ENCODE measurements at places on chromosomes 16 and 17. TPM values are rescaled to one million over a fixed set of nuclear protein-coding genes. Genes with fewer than 3 reads are reported as not detected.

Gene GDPD1
- 5.5 TPM for total RNA-seq

DNA sequence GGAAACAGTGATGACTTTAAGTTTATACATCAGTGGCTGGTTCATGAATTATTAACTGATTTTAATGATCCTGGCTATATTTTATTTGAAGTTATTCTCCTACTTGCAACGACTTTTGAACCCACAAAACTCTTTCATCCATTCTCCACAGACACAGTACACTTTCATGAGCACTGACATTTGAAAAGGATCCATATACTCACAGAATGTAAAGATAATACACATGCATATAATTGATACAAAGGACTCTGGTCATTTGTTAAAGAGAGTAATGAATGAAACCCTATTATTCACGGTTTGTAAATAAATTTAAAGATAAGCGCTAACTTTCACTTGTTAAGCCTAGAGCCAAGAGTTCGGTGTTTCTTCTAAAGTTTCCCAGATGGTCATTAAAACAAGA is 3.3 kb downstream of the TOX3 start:
- DNase-seq = no peak

GRCh38 chr16:89746043-89746442 is 24.7 kb downstream of the ZNF276 start:
- DNase-seq = no peak

GRCh38 chr17:17036524-17036998 is 5.7 kb upstream of the MPRIP start:
- DNase-seq = no peak

DNA sequence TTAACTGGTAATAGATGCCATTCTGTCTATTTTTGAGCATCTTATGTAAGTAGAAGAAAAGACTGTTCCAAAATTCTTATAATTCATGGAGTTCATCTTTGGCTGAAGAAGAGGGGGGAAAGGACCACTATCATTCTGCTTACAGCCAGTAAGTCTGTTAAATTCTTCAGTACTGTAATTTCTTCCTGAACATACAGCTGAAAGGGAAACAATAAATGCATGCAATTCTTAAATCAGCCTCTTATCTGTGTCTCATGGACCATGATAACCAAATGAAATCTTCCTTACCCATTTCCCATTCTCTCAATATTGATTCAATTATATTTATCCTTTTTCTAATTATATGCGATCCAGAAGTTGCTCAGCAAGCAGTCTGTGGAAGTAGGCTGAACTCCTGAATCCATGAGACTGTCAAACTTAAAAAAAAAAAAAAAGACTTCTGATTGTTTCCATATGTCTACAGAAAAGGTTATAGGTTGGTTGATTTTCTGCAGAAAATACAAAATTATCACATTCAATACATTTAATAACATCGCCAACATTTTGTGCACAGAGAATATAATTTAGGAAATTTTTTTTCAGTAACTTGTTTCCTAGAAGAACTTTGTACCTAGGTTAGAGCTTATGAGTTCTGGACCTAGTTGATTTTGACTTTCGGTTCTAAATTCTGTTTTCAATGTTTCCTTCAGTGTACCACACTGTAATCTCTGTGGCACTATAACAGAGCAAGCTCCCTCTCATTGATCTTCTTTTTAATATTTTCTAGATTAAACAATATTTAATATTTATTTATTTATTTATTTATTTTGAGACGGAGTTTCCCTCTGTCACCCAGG is 1.2 kb upstream of the ABCA9 start:
- no peak for DNase-seq

GRCh38 chr17:82030470-82031302 is 792 bp upstream of the RAC3 start:
- DNase-seq = peak; percentile 67

DNA sequence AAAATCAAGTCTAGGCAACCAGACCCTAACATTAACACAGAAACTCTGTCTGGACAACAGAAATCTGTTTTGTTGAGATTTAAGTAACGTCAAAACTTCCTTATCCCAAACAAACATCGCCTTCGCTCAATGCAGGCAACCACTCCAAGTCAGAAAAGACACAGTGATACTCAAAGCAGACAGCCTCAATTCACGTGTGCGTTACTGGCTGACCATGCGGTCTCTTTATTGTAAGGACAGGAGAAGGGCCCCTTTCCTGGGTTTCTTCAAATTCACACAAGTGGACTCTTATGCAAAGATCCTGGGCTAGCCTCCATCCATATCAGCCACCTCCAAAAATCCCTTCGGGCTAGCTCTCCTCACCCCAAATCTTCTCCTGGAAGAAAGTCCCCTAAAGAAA is 467.7 kb downstream of the SOX9 start:
- DNase-seq = no peak
